ENCODE measurements at places on chromosomes 12 and 14.
A peak's percentile ranks its signal among the peaks of the same experiment; 100 is the strongest.

DNA sequence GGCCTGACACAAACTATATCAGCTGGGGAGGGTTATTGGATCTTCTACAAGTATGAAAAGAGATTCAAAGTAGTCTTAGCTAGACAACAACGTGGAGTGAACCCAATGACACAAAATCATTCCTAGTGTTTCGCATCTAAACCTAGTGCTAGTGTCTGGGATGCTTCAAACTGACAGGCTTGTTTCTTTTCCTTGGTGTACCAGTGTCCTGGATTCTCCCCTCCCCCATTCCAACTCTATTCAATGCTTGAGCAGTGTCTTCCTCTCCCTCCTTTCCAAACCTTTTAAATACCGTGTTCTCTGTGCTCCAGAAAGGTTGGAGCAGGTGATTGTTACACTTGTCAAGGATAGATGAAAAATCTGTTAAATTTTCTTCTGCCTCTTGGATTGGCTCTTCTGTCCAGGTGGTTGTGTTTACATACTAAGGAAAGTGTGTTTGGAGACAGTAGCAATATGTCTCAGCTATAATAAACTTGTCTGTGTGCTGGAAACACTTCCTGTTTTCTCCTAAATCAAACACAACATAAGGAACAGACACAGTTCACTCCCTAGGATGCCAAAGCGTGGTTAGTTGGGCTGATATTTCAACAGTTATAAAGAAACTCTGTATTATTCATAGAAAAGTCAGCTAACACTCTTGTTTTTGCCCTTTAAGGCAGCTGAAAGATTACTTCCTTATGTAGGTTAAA lies 14.4 kb upstream of the GUCY2C start:
- DNase-seq, result no peak

DNA sequence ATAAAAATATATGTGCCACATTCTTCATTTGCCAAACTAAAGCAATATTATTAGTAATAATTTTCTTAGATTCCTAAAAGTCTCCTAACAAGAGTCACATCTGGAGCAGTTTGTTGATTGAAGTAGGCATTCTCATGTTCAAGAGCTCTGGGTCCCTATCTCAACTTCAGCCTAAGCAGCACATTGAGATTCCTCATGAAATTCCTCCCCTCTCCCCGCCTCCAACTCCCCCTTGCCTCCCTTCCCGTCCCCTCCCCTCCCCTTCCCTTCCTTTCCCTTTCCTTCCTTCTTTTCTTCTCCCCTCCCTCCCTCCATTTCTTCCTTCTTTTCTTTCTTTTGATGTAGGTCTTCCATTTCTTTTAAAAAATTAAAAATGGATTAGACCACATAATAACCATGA lies 48.7 kb upstream of the NAV3 start:
- DNase-seq, result no peak

- DNase-seq, result no peak
Observed at GRCh38 chr14:68295316-68295816, 475.8 kb downstream of the RAD51B start.

GRCh38 chr14:45838597-45838996 lies 585.6 kb upstream of the MIS18BP1 start:
- DNase-seq, result peak; percentile 13

DNA sequence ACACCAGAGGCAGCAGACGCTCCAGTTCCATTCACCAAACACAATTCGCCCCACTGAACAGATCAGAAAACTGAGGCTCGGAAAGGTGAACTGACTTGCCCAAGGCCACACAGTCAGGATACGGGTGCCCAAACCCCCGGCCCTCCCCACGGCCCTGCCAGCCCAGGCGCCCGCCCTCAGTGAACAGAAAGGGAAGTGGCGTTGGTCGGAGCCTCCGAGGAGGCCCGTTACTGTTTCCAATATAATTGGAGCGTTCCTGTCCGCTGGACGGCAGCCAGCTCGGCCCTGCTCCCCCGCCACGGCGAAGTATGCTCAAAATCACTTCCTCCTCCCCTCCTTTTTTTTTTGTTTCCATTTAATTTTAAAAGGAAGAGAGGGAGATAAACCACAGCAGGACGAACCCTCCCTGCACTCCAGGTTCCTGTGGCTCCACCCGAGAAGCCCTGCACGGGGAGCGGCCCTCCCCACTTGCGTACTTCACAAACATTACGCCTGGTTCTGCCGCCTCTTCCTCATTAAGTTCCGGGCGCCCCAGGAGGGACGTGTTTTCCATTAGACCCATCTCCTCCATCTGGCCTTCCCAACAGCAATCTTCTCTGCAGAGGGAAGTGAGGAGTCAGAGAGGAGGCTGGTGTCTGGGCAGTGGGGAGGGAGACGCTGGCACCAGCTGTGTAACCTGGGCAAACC lies 61.1 kb downstream of the NCOR2 start:
- no peak for DNase-seq

DNA sequence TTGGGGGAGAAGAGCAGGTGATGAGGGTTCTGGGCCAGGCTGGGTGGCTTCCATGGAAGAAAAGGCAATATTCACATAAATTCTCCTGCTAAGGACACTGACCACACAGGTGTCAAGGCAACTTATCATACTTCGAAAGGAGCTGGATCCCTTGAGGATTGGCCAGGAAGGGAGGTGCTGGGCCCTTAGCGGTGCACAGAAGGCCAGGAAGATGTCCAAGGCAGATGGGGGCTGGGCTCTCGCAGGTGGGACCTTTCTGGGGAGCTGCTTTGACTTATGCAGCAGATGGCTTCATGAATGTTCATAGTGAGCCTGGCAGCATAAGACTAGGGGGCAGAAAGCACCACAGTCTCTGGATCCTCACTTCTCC lies 3.9 kb downstream of the CD63 start:
- no peak for DNase-seq

DNA sequence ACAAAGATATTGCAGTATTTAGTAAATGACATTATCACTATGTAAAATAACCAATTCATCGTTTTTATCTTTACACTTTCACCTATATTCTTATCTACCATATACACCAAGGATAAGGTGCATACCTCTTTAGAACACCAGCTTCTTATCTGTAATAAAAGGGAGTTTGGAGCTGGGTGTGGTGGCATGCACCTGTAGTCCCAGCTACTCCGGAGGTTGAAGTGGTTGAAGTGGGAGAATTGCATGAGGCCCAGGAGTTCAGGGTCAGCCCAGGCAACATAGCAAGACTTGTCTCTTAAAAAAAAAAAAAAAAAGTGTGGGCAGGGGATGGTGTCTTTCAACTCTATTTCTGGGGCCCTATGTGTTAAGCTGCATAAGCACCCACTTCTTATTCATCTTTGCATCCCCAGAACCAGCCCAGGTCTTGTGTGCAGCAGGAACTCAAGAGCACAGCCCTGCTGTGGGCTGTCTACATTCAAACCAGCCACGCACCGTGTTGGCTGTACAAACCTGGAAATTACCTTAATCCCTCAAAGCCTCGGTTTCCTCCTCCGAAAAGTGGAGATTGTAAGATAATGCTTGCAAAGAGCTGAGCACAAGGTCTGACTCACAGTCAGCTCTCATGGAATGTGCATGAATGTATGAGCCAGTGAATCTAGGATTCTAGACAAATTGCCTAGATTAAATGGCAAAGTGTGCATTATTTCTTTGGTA lies 256.6 kb upstream of the FOXN3 start:
- DNase-seq, result no peak

DNA sequence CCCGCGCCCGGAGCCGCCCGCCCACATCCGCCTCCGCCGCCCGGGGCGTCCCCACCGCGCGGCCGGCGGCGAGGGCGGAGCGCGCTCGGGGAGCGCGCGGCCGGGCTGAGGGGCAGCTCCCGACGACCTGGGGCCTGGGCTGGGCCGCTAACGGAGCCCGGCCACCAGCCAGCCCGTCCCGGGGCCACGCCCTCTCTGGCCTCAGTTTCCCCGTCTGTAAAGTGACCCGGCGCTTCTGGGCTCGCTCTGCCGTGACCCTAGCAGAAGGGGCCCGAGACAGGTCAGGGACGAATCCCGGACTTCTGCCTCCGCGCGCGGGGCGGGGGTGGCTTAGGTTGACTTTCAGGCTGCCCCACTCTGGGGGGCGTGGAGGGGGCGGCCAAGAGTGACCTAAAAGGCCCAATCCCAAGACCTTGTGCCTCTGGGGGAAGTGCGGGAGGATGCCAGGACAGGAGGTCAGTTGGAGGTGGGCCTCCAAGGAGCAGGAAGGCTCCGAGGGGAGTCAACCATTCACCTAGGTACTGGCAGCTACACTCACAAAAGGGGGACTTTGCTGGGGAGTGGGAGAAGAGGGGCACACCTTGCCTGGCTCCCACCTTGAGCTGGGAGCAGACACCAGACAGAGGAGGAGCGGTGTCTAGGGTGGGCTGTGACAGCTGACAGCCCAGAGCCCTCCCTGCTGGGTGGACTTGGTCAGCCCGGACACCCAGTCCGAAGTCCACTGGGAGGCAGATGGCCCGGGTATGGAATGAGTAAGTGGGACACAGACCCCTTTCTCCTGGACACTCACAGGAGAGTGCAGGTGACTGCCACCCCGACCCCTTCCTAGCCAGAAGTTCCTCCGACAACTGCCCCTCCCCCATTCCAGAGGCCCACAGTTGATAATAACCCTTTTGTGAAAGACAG lies 486 bp upstream of the AKT1 start:
- DNase-seq, result peak; percentile 49

DNA sequence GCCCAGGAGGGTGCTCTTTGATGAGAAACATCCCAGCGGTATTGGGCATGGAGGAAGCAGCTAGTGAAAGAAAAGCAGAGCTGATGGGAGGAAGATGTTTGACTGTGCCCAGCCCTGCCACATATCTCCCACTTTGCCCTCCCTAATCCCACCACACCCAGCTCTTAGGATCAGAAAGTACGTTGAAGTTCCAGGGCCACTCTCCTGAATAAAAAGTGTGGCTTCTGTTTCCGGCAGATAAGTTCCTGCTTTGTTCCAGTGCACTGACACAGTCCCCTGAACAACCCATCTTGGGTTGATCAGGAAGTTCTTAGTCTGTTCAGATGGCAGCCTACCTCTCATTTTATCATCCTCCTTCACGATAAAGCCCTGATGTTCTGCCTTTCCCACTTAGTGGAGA lies 16.5 kb downstream of the TPCN1 start:
- no peak for DNase-seq

- DNase-seq, result no peak
Observed at GRCh38 chr12:123263196-123263817, 8.3 kb downstream of the CDK2AP1 start.

DNA sequence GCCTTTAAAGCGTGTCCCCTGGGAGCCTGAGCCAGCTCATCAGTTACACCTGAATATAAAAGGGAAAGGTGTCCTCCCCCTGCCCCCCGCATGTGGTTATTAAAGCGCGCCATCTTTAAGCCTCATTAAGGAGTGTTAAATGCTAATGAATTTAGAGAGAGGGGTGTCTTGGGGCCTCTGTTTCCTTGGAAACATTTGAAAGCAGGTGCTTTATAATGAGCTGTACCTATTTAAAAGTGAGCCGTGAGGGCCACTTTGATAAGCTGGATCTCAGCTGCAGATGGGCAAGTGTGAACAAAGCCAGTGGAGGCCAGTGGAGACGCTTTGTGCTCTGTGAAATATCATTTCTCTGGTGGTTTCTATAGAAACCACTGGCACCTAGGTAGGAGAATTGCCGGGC lies 84.0 kb downstream of the BEGAIN start:
- DNase-seq, result no peak

- no peak for DNase-seq
Observed at GRCh38 chr14:90785876-90786450, 30.3 kb downstream of the TTC7B start.

- DNase-seq, result no peak
Observed at GRCh38 chr12:75655315-75655806, 144.0 kb upstream of the KRR1 start.

DNA sequence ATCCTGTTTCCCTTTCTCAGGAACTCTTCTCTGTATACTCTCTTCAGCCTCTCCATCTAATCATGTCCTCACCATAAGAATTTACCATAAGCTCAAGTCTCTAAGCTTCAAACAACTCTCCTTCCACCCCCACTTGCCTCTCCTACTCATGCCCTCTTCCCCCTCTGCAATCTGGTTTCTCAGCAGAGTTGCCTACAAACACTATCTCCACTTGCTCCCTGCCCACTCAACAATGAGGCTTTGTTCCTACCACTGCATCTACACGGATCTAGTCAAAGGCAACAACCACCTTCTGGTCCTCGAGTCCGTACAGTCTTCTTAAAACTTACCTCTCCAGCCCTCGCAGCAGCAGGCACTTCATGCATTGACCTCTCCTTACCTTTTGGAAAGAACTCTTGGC lies 17.2 kb upstream of the FBLN5 start:
- no peak for DNase-seq

DNA sequence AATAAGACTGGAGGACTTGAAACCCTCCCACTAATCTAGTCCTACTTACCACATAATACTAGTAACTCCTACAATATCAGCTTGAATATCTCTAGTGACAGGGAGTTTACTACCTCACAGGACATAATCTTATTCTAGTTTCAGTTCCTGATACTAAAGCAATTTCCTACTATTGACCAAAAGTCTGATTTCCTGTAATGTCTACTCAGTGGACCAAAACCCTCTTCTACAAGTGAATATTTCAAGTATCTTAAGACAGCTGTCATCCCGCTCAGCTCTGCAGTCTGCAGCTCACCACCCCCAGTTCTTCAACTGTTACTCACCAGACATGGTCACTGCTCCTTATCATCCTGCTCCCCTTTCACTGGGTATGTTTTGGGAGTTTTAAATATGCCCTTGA lies 70.8 kb upstream of the TMCC3 start:
- DNase-seq, result no peak

- no peak for DNase-seq
Observed at GRCh38 chr12:97173688-97174410, 266.8 kb downstream of the NEDD1 start.

GRCh38 chr14:67586369-67586768 lies 13.7 kb downstream of the PIGH start:
- DNase-seq, result no peak

DNA sequence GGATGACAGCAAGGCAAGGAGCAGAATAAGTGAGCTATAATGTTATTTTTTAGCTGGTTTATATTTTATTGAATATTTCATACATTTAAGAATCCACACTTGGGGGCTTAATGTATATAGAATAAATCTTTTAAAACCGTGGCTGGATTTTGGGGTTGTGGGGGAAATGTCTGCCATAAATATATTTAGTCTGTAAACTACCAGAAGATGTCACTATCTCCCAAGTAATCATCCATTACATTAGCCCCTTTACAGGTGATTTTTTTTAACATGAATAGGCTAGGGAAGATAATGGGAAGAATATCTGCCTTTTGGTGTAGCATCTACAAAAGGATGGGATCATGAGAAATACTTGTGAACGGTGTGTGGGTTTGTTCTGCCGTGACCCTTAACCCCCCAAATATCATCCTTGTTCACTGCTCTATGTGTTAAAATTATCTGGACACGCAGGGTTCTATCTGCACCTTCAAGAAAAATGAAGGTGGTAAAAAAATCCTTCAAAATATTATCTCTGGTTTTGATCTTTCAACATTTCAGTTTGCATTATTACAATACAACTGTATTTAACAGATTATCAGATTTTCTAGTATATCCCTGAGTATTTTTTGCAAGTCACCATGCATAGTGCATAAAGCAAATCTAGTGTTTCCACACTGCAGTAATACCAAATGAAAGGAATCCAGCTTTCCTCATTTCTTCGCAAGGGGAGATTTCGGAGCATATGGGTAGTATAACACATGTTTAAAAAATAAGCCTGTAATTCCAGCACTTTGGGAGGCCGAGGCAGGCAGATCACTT lies 8.0 kb upstream of the SLC17A8 start:
- peak; percentile 71 for DNase-seq

- DNase-seq, result peak; percentile 77
Observed at GRCh38 chr12:120468325-120468820, 1.2 kb downstream of the SRSF9 start.

GRCh38 chr14:101508948-101509729 lies 52.2 kb upstream of the DIO3 start:
- DNase-seq, result no peak
